ENCODE measurements at places on chromosomes 2 and 18. TPM values are rescaled to one million over a fixed set of nuclear protein-coding genes. Genes with fewer than 3 reads are reported as not detected.

The CHCHD5 gene
- 7.1 TPM for total RNA-seq

The COL5A2 gene
- total RNA-seq: 325 TPM

The FEV gene
- total RNA-seq: not detected

The HRH4 gene
- not detected for total RNA-seq

The CPO gene
- total RNA-seq: not detected

The ARHGAP28 gene
- 0.28 TPM for total RNA-seq

The ANKRD30BL gene
- not detected for total RNA-seq

The PLCL1 gene
- total RNA-seq: 3.8 TPM

The TMEM37 gene
- 0.94 TPM for total RNA-seq

Data from endothelial cell of coronary artery (primary cell).